Activated CD8-positive, alpha-beta memory T cell treated with anti-CD3 and anti-CD28 coated beads, Interleukin-2, amount 50 U/mL, for 4 hours (primary cell): ENCODE measurements at places on chromosomes 6 and 20.

DNA sequence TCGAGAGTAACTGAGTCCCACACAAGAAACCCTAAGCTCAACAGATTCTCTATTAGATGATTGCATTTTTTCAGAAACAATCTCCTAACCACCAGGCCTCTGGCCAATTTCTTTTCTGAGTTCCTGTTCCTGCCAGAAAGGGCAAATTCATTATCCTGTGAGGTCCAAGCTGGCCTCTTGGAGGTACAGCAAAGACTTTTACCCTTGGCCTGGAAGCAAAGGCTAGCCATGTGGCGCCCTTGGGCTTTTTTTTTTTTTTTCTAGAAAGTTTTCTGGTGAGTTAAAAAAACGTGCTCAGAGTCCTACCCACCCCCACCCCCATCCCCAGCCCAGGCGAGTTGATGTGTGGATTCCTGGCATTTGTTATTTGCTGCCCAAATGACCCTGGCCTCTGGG, 59.0 kb upstream of the EEF1A1 start:
- DNase-seq, result no peak

DNA sequence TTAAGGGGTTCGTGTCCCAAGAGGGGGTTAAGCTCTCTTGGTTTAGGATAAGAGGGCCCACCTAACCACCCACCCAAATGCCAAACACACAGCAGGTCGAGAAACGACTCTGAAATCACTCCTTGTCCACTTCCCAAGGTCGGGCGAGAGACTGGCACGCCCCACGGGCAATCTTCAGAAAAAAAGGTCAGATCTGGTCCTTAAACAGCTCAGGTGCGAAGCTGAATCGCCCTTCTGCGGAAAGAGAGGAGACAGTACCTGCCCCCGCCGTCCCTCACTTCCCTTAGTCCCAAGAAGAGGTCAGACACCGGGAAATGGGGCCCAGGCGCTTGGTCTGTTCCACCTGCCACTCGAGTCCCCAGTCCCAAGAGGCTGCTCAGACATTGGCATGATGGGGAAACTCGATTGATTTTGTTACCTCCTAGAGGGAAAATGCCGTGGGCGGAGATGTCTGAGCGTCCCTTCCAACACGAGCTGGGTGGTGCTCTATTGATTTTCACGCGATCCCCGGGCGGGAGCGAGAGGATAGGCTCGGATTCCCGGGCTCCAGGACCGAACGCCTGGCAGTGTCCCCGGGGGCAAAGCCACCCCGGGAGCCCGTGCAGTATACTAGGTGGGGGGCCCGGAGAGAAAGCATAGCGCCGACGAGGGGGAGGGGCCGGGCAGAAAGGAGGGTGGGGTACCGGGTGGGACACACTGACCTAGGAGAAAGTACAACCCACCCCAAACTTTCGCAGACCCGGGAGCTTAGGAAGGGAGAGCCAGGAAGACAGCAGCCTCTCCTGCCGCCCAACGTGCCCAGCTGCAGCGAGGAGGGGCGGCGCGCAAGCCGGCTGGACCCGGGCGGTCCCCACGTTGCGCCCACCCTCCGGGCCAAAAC, 1.1 kb upstream of the SAMD5 start:
- DNase-seq, result no peak

GRCh38 chr20:36895036-36895435, 19.1 kb downstream of the TLDC2 start:
- no peak for DNase-seq

- DNase-seq, result no peak
Measured at GRCh38 chr20:50144362-50144761, 9.2 kb downstream of the PEDS1 start.

GRCh38 chr6:19465760-19466159, 371.4 kb upstream of the ID4 start:
- DNase-seq, result no peak
